ENCODE measurements at places on chromosomes 5 and 9. TPM values are rescaled to one million over a fixed set of nuclear protein-coding genes. Genes with fewer than 3 reads are reported as not detected.
A peak's percentile ranks its signal among the peaks of the same experiment; 100 is the strongest.

DNA sequence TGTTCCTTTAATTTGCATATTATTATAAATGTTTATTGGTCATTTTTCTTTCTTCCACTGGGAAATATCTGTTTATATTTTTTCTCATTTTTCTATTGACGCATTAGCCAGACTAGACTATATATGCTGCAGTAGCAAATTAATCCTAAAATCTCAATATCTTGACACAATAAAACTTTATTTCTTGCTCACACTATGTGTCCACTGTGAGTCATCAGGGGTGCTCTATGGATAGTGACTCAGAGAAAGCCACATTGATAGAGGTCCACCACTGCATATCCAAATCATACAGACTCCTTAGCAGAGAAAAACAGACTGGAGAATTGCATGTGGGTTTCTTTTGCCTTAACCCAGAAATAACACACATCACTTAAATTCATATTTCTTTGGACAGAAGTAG is 20.8 kb downstream of the OR1L3 start:
- no peak for DNase-seq

Gene DOK3
- total RNA-seq, result 14.5 TPM

GRCh38 chr5:90554358-90555006 is 4.1 kb upstream of the ADGRV1 start:
- no peak for DNase-seq

- DNase-seq, result no peak
Measured at GRCh38 chr5:17277907-17278306, 60.5 kb downstream of the BASP1 start.

Gene CYSTM1
- total RNA-seq, result 198 TPM

Gene CPLANE1
- total RNA-seq, result 10.1 TPM

- no peak for DNase-seq
Measured at GRCh38 chr5:105730982-105731381, 1939.8 kb downstream of the EFNA5 start.

- DNase-seq, result no peak
Measured at GRCh38 chr9:132211570-132211969, 49.7 kb downstream of the NTNG2 start.

- no peak for DNase-seq
Measured at GRCh38 chr9:34771007-34771406, 61.1 kb upstream of the CCL21 start.

Gene CTNND2
- total RNA-seq, result 19.6 TPM

Gene ACSL6
- 0.86 TPM for total RNA-seq

- no peak for DNase-seq
Measured at GRCh38 chr5:136036293-136036911, 7.6 kb downstream of the TGFBI start.

- peak; percentile 10 for DNase-seq
Measured at GRCh38 chr9:125142560-125143376, 560 bp downstream of the SCAI start.

Gene SAXO1
- total RNA-seq, result not detected

- DNase-seq, result no peak
Measured at GRCh38 chr5:124574521-124575436, 171.7 kb downstream of the ZNF608 start.

- no peak for DNase-seq
Measured at GRCh38 chr9:78985084-78985738, 586.6 kb upstream of the TLE4 start.

DNA sequence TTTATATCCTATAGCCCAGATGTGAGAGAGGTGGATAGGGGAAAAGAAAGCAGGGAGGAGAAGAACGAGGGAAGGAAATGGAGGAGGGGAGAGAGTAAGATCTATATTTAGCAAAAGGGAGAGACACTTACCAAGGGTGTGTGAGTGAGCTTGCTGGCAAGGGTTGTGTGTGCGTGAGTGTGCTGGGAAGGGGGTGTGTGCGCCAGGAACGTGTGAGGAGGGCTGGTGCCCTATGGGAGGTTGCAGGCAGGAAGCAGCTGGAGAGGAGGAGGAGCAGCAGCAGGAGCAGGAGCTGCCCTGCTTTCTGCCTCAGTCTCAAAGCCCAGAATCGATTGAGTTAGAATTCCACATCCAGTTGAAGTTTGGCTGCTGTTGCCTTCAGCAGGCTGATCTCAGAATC is 148.3 kb upstream of the RUSC2 start:
- DNase-seq, result no peak

DNA sequence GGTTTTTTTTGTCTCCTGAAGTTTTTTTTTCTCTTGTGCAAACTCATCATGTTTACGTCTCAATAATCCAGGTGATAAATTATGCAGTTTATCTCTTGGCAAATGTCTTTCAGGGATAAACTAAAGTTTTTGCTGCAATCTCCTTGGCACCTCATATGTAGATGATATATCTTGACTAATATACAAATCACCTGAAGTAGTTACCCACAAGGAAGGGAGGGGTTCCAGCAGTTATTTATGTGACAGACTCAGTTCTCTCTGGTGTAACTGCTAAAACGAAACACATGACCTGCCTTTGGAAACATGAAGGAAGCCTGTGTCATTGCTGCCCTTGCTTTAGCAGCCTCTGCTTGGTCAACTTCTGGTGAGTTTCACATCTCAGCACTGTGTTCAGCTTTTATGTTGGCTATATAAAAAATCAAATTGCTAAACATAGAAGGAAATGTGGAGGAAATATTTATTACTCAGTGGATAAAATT is 39.3 kb upstream of the KIAA1958 start:
- no peak for DNase-seq

- DNase-seq, result no peak
Measured at GRCh38 chr9:124631326-124631725, 124.1 kb upstream of the NR5A1 start.

- DNase-seq, result no peak
Measured at GRCh38 chr5:150075233-150075632, 11.1 kb downstream of the CSF1R start.

Gene PROB1
- total RNA-seq, result 2.4 TPM

Gene OR1J2
- not detected for total RNA-seq

DNA sequence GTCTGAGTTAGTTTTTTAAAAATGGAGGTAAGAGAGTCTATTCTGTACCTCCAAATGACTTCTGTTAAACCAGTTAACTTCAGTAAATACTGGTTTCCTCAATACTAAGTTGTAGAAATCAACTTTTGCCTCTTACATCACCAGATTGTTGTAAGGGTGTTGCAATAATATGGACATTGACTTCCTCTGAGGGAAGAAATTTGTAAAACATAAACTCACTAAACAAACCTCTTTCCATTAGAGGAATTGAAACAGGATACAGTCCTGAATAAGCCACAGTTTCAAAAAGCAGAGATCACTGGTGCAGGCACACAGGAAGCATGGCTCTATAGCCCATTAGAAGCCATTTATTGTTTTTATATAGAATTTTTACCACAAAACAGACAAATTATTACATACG is 32.7 kb upstream of the SLCO6A1 start:
- no peak for DNase-seq

Gene PCDHGB2
- 0.38 TPM for total RNA-seq

Measured in Calu3 (cell line).